ENCODE measurements at places on chromosomes 1 and 21.
A peak's percentile ranks its signal among the peaks of the same experiment; 100 is the strongest.

DNA sequence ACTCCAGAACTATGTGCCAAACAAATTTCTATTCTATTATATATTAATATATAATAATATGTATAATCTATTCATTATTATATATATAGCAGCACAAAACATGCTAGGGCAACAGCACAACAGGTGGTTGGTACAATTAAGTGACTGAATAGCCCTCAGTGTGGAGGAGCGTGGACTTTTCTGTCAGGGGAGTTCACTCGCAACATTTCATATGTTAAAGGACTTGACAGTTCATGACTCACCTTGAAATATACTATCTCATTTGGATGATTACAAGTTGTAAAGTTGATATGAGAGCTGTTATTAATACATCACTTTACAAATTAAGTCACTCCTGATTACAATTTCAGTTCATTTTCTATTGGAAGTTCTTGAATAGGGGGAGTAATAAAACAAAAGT, 178.4 kb downstream of the LHX8 start:
- no peak for DNase-seq

- no peak for DNase-seq
Measured at GRCh38 chr1:237282208-237282783, 240.3 kb downstream of the RYR2 start.

DNA sequence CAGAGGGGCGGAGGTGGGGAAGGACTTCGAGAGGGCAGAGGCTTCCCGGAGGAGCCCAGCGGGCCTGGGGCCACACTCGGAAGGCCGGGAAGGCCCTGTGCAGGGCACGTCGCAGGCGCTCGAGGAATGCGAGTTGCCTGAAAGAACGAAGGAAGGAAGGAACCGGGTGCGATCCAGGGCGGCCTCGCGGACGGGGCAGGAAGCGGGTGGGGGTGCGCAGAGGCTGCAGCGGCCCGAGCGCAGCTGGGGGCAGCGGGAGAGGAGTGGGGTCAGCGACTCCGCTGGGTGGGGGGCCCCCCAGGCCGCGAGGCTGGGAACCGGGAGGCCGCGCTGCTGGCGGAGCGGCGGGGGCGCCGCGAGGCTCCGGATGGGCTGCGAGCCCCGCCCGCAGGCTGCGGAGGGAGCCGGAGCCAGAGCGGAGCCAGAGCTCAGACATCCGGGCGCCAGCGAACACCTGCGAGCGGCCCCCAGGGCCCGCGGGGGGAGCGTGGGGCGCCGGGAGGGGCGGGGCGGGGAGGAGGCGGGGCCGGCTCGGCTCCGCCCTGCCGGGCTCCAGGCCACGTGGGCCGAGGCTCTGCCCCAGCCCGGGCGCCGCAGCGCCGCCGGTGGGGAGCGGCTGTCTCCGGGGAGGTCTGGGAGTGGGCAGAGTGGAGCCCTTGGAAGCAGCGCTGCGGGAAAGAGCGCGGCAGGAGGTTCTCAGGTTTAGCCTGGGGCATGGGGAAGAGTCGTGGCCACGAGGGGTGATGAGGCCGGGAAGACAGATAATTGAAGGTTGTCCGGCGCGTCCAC, 4.6 kb downstream of the ID3 start:
- peak; percentile 81 for DNase-seq

DNA sequence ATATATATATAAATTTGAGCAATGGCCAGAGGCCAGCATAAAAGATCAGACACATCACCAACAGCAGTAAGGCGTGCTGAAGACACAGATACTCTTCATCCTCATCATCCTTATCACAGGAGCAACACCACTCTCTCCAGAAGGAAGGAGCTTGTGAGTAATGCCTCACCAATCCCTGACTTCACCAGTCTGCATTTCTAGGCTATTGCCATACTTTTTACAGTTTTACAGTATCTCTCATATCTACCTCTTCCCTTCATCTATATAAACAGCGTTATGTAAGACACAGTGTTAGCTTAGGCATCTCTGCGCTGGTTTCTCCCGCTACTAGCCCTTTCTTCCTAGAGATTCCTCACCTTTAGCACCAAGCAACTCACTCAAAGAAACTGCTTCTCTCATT, 2.4 kb upstream of the ABL2 start:
- no peak for DNase-seq

DNA sequence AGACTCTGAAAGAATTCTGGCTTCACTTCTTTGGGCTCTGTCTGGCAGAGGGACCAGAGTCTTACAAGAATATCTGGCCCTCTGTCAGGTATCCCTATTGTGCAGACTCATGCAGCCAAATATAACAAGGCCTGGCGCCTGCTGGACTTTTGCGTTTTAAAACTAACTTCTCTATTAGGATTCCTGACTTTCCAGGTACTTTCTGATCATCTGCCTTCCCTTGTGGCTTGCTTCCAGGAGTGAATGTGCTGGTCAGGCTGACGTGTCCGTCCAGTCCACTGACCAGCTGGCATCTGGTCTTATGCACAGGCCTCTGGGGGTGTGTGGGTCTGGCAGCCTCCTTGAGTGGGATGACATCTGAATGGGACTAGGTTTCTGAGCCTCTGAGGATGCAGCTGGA, 8.6 kb upstream of the RAB29 start:
- DNase-seq: no peak

- DNase-seq: no peak
Measured at GRCh38 chr1:209542585-209542984, 40.9 kb upstream of the CAMK1G start.

- DNase-seq: no peak
Measured at GRCh38 chr1:86156566-86157455, at the start of gene COL24A1. TSS of gene COL24A1 (minus strand) at chr1:86156772. CDS start at chr1:86156396, 376 bp downstream.

GRCh38 chr1:40003156-40004093, 37.1 kb upstream of the CAP1 start:
- no peak for DNase-seq

- no peak for DNase-seq
Measured at GRCh38 chr21:34129901-34130715, 56.7 kb downstream of the MRPS6 start.

GRCh38 chr1:17099616-17100340, 19.5 kb downstream of the PADI2 start:
- DNase-seq: no peak

DNA sequence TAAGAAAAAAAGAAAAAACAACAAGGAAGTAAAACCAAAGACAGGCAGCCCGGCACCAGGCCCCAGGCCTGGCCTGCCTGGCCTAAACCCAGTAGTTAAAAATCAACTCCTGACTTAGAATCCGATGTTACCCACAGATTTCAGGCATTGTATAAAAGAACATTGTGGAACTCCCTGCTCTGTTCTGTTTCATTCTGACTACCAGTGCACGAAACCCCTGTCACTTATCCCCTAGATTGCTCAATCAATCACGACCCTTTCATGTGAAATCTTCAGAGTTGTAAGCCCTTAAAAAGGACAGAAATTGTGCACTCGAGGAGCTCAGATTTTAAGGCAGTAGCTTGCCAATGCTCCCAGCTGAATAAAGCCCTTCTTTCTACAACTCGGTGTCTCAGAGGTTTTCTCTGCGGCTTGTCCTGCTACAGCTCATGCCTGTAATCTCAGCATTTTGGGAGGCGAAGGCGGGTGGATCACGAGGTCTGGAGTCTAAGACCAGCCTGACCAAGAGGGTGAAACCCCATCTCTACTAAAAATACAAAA, 15.6 kb upstream of the MYOCOS start:
- DNase-seq: no peak
